ENCODE measurements at places on chromosomes 12 and 14.

DNA sequence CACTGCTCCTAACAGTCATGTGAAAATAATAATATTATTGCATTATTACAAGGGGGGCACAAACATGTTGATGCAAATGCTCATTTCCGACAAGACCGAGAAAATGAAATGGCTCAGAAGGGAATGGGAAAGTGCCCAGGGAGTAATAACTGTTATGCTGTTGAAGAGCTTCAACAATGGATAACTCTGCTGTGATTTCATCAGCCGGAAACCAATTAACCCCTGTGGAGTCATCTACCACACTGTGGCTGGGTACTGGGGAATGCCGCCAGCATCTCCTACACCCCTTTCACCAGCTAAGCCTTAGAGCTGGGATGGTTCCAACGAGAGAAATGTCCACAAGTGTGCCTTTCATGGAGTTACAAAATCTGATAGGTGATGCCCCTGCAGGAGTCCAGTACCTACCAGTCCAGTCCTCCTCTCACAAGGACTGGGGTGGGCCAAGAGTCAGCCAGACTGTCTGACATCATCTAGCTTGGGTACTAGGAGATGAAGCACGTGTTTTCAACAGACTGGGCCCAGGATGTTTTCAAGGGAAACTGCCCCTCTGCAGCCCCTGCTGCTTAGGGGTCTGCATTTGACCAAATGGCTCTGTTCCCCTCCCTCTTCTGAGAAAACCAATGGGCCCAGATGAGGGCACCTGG lies 509.3 kb upstream of the CCDC196 start:
- DNase-seq = no peak

GRCh38 chr12:53173085-53173715 lies 7.3 kb upstream of the ZNF740 start:
- peak; percentile 37 for DNase-seq

DNA sequence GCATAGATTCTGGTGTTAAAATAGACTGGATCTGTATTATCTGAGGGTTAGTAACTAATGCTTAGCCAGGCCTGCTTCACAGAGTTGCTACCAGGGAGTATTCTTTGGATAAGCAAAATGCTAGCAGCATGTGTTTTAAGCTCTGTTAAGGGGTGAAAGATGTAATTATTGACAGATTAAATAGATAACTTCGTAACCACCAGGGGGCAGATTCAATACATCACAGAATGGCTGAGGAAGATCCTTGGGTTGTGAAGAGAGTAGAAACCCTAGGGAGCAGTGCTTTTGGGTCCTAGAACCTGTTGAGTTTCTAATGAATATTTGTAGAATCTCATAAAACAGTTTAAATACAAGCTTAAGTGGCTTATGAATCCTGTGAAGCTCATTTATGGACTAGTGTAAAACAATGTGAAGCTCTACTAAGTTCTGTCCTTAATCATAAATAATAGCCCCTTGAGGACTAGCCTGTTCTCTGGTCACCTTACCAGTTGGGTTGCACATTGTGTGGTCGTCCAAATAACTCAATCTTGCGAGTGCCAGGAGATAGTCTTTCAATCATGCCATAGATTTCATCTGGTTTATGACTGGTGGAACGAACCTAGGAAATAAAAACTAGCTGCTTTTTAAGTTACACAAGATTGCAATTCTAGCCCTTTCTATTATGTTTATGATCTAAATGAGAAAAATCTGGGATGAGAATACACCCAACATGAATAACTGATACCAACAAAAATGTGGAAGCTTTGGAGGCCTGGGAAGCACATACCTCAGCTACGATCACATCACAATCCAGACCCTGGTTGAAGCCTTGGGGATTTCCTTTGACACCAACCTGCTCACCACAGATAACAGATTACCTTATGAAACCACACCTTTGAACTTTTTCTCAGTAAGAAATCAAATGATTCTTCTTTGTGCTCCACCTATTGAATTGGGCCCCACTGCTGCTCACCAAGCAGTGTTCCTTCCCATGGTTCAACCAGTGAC lies 12.3 kb downstream of the METTL3 start:
- peak; percentile 77 for DNase-seq

- no peak for DNase-seq
Observed at GRCh38 chr12:57170408-57170807, 23.0 kb upstream of the LRP1-AS start.

GRCh38 chr14:77151918-77152588 lies 10.5 kb upstream of the ZDHHC22 start:
- DNase-seq = no peak

GRCh38 chr12:130026608-130027176 lies 122.9 kb upstream of the TMEM132D start:
- no peak for DNase-seq

DNA sequence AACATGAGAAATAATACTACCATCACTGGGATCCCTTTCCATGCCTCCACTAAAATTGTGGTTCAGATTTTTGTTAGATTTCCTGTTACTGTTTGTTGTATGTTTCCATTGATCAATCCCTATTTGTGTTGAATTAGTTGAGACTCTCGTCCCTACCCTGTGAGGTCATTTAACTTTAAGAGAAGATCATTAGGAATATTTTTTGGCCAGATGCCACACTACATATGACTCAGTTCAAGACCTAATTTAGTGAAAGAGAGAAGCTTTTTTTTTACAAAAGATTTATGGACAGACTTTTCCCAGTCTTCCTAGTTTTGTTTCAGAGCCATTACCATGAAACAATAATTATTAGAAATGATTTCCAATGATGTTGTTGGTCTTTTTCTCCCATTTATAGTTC lies 35.5 kb downstream of the CPSF6 start:
- no peak for DNase-seq

DNA sequence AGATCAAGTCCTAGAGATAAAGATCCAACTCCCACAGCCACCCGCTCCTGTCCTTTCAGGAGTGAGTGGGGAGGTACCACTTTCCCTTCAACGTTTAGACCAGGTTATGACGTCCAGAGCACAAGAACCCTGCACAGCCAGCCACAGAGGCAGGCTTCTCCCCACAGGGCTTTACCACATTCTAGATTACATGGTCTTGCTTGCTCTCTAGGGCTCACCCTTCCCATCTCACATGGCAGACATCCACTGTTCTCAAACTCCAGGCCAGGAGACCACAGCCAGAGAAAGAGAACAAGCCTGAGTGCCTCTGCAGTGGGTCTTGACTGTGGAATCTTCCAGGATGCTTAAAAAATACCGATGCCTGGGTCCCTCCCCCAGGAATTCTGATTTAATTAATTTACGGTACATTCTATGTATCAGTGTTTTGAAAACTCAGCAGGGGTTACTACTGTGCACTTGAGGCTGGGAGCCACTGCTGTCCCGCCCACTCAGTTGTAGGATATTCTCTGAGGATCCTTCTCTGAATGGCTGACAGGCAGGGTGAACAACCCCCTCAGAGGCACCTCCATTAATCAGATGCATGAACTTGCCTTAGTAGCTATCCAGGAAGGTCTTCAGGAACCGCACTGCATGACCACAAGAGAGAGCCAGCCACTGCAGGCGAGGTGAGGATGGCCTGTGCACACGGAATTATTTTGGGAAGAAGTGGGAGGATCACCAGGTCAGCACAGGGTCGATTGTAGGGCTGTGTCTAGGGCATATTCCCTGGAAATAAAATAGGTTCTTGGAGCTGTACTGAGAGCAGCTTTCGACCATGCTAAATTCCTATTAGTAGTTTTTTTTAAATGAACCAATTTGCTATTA lies 21.5 kb upstream of the SOCS2 start:
- DNase-seq = no peak

- DNase-seq = no peak
Observed at GRCh38 chr12:49847161-49847560, 4.3 kb upstream of the BCDIN3D start.

DNA sequence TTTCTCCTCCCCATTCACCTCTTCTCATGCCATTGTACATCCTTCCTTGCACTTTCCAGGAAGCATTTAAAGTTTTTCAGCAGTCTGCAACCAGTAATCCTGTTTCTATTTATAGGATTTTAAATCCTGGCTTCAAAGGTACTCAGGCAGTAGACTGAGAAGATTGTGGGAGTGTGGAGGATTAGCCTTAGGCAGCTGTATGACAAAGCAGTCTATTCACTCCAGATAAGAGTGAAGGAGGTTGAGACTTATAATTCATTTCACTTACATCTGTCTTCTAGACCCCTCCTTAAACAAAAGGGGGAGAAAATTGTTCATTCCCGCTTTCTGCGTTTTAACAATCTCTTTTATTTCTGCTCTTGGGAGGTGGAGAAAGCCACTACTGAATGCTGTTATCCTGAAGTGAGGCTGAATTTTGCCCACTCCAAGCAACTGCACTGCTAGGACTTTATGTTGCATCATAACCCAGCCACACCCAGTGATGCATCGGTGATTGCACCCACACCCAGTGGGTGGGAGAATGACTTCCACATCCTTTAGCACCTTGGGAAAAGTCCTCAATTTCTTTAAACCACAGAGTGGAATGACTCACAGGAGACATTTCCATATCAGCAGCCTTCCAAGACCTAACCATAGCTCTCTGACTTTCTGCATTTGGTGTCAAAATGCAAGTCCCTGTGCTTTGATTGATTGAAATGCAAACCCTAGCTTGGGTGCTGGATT lies 382.5 kb upstream of the ATP2B1 start:
- DNase-seq = peak; percentile 98

GRCh38 chr14:35480119-35480769 lies 53.7 kb upstream of the INSM2 start:
- DNase-seq = peak; percentile 9

- peak; percentile 37 for DNase-seq
Observed at GRCh38 chr12:2084553-2085296, 31.9 kb downstream of the CACNA1C start.

- DNase-seq = no peak
Observed at GRCh38 chr14:69204753-69205152, 13.5 kb downstream of the EXD2 start.

DNA sequence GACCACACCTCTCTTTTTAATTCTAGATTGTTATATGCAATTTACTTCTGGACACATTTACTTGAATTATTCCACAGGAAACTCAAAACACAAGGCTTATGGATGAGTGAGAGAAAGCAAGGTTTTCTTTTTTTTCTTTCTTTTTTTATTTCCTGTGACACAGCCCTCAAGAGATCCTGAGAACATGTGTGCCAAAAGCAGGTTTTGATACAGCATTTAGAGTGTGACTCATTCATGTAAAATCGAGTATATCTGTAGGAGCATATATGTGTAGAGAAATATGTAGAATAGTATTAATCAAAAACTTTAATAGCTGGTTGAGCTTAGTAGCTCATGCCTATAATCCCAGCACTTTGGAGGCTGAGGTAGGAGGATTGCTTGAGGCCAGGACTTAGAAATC lies 4.4 kb upstream of the MAX start:
- DNase-seq = no peak

- no peak for DNase-seq
Observed at GRCh38 chr12:117226505-117226904, 36.2 kb upstream of the FBXO21 start.

DNA sequence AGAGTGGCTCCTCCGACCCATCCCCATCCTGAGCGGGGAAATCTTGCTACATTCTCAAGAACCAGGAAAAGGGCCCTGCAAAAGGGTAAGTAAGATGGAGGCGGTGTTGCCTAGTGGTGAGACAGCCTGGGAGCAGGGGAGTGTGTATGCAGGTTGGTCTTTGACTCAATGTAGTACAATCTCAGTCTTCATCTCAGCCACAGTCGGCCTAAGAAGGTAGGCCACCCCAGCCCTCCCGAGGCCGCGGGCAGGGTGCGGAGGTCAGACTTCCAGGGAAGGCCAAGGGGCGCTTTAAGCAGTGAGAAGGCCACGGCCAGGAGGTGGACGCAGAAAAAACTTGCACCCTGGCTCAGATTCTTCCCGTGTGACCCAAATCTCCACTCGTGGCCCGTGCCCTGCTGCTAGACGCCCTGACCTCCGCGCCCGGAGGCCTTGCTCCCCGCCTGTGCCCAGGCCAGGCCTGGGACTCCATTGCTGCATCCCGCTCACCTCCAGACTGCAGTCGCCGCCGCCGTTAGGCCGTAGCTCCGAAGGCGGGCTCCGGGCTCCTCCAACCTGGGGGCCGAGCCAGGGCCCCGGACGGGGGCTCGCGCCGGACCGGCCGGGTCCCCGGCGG lies 435 bp downstream of the FOXM1 start:
- no peak for DNase-seq

GRCh38 chr14:23442721-23443356 lies 7.4 kb upstream of the MYH7 start:
- DNase-seq = no peak

DNA sequence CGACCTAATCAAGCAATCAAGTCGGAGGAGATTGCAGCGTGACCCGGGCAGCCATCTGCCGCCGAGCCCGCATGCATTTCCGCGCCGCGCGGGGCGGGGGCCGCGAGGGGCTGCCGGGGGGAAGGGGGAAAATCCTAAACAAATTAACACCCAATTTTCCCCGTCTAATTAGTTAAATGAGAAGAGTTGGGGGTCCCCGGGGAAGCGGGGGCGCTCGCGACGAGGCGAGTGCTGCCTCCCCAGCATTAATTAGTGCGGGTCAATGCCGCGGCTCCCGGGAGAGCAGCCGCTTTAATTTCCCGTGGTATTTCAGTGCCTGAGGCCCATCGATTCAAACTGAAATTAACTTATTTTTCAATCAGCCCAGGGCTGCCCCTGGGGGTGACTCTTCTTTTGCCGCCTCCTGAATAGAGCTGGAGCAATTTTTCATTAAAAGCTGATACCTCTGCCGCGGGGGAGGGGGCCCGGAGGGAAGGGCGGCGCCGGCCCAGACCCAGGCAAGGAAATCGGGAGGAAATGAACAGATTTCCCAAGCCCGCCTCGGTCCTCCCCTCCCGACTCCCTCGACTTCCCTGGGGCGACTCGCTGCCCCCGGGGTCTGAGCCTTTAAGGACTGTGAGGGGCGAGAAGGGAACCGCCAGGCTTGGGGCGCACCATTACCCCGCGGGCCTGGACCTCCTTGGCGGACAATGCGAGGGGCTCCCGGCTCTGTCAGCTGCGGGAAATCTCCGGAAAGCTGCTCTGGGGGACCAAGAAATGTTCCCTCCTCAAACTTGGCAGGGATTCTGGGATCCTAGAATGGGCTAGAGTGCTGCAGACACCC lies 18.9 kb downstream of the VSX2 start:
- no peak for DNase-seq

- DNase-seq = no peak
Observed at GRCh38 chr12:124678421-124678893, 111.0 kb upstream of the NCOR2 start.

DNA sequence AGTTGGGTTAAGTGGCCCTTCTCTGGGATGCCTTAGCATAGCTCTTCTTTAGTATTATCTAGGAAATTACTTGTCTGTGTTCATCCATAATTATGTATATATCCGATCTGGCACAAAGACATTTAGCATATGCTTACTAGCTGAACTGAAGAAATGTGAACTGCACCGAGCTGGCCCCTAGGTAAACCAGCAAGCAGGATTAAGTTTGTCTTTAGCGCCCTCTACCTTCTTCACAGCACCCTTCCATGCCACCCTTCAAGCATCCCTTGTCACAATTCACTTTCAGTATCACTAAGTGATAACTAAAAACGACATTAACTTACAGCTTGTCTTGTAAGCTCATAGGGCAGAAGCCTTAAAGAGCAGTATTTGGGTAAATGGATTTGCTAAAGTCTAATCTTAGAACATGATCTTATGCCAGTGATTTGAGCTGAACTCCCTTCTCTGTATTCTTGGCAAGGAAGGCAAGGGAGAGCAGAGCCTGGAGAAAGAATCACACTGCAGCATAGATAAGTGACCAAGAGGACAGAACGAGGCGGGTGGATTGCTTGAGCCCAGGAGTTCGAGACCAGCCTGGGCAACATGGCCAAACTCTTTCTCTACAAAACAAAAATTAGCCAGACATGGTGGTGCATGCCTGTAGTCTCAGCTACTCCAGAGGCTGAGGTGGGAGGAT lies 2.6 kb upstream of the HAL start:
- no peak for DNase-seq

Data from NCI-H226 (cell line).